Activated naive CD4-positive, alpha-beta T cell treated with anti-CD3 and anti-CD28 coated beads for 36 hours (primary cell): ENCODE measurements at places on chromosomes 1 and 21. TPM values are rescaled to one million over a fixed set of nuclear protein-coding genes. Genes with fewer than 3 reads are reported as not detected.

The LHX8 gene
- total RNA-seq, result not detected

DNA sequence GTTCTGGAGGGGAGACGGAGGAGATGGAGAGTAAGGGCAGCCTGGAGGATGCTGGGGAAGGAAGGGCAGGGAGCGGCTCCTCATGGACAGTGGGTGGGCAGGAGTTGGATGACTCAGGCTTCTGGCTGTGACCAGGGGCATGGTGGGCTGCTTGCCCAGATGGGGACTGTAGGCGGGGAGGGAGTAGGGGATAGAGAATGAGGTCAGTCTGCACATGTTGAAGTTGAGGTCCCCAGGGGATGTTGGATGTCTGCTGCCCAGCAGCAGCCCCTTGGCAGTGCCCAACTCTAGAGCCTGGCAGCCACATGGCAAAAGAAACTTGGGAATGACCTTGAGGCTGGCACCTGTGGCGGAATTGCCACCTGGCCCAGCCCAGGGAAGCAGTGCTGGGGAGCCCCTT lies 6.4 kb downstream of the SELENON start:
- no peak for DNase-seq
- H3K36me3 ChIP-seq, result peaks cover 16% of the 10 kb centered on the region
- H3K27ac ChIP-seq, result no peak overlapping the region

The EBNA1BP2 gene
- total RNA-seq, result 88.0 TPM

DNA sequence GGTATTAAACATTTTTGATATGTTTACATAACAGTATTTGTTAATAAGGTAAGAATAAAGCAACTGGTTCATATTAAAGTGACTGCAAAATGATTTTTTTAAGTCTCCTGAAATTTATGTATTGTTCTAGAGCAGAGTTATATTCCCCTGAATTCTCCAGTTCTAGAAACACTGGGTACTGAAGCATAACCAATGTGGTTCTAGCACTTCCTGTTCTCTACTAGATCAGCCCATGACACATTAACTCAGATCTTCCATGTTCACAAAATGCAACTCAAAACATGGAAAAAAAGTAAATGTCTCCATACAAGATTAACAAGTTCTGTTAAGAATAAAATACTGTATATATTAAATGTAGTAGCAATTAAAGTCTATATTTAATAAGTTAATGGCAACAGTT lies 3.9 kb downstream of the NEGR1 start:
- H3K4me1 ChIP-seq, result peaks cover 17% of the 10 kb centered on the region
- no peak for DNase-seq
- peaks cover 33% of the 10 kb centered on the region for H3K27me3 ChIP-seq
- H3K36me3 ChIP-seq, result no peaks in the 10 kb centered on the region
- H3K27ac ChIP-seq, result no peak overlapping the region
- no peak overlapping the region for H3K4me3 ChIP-seq

The TNN gene
- not detected for total RNA-seq

DNA sequence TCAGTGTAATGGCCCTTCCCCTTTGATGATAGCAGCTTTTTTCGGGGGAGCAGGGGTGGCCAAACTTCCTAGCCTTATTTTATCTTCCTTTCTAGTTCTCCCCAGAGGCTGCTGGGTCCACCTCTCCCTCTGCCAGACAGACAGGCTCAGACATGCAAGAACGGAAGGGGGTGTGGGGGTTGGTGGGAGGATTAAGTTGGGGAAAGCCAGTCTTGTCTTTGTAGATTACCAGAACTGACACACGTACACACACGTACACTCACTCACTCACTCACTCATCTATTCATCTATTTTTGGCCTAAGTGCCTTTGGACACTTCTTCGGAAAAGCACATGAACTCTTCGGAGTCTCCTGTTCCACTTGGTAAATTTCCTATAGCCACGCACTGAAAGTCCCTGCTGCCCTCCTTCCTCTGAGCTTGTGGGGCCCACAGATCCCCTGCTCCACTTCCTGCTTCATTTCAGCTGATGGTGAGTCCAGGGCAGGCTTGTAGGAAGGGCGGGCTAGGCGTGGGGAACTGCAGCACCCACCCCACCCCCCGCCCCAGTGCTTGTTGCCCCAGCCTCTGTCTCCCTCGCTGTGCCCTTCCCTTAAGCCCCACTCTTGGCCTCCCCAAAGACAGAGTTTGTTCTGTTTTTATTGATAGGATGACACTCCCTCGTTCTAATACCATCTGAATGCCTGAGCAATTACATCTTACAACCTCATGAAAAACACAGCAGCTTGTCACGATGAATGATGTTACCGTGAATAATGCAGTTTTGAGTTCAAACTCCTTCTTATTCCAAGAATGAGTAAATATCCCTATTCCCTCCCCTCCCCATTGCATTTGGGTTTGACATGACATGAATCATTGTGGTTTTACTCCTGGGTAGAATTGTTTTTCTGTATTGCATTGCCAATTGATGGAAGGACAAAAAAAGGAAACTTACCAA lies 60.7 kb upstream of the ATP5PO start:
- H3K4me3 ChIP-seq, result peak overlapping the region; percentile 70
- H3K4me1 ChIP-seq, result peaks cover 52% of the 10 kb centered on the region
- DNase-seq, result peak; percentile 83
- H3K36me3 ChIP-seq, result peaks cover 1% of the 10 kb centered on the region
- H3K27me3 ChIP-seq, result no peaks in the 10 kb centered on the region

The LCE6A gene
- not detected for total RNA-seq

The REN gene
- not detected for total RNA-seq

- peaks cover 41% of the 10 kb centered on the region for H3K36me3 ChIP-seq
- no peak overlapping the region for H3K4me3 ChIP-seq
- peaks cover 23% of the 10 kb centered on the region for H3K4me1 ChIP-seq
- H3K27me3 ChIP-seq, result no peaks in the 10 kb centered on the region
- DNase-seq, result no peak
Observed at GRCh38 chr1:161801955-161802354, 35.8 kb downstream of the ATF6 start.

The TMPRSS2 gene
- not detected for total RNA-seq

GRCh38 chr1:204114606-204115005 lies 37.2 kb downstream of the ETNK2 start:
- no peak overlapping the region for H3K4me3 ChIP-seq
- no peaks in the 10 kb centered on the region for H3K4me1 ChIP-seq

DNA sequence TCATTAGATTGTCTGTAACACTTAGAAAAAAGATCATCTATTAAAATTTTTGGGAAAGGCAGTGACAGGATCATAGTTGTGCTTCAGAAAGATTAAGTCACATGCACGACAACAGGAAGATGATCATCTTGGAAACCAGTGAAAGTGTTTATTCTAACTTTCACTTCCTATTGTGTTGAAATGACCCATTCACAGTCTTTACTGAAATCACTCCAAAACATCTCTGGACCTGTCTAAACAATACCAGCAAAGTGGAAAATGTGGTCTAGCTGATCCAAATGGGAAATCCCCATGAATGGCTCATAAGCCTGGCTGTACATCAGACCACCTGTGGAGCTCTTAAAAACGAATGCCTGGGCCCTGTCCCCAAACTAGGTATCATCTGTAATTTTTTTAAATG lies 111.1 kb upstream of the ETV3 start:
- H3K36me3 ChIP-seq, result no peaks in the 10 kb centered on the region
- H3K27ac ChIP-seq, result no peak overlapping the region
- peaks cover 41% of the 10 kb centered on the region for H3K27me3 ChIP-seq
- H3K4me3 ChIP-seq, result no peak overlapping the region
- peaks cover 6% of the 10 kb centered on the region for H3K4me1 ChIP-seq

The SYCP1 gene
- not detected for total RNA-seq

The GNAT2 gene
- 0.50 TPM for total RNA-seq

- no peak for DNase-seq
- no peak overlapping the region for H3K27ac ChIP-seq
- peaks cover 36% of the 10 kb centered on the region for H3K4me1 ChIP-seq
- no peaks in the 10 kb centered on the region for H3K27me3 ChIP-seq
Observed at GRCh38 chr1:116415699-116416533, 42.9 kb downstream of the ATP1A1 start.

The SLAMF7 gene
- total RNA-seq, result 79.9 TPM

DNA sequence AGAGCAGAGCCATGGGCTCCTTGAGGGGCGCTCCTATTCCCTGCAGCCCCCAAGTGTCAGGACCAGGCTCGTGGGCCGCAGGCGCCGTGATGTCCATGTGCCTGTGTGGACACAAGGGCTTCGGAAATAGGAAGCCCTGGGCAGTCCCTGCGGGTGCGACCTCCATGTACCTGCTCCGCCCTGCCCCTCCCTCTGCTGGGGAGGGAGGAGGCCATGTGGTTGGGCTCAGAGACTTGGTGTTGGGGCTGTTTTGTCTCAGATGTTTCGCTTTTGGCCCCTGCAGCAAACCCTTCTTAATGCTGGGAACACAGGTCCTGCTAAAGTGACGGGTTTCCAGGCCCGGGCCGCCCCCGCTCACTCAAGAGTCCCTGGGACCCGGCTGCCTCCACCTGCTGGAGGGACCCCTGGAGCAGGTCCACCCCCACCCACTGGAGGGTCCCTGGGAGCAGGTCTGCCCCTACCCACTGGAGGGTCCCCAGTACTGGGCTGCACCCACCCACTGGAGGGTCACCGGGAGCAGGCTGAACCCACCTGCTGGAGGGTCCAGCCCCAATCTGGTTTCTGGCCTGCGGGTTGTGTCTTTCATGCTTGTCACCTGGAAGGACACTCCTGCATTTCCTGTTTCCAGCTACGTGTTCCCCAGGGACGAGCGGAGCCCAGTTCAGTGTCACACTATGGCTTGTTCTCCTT lies 156.5 kb downstream of the PEX14 start:
- H3K27me3 ChIP-seq, result no peaks in the 10 kb centered on the region
- DNase-seq, result no peak
- no peak overlapping the region for H3K4me3 ChIP-seq
- H3K4me1 ChIP-seq, result no peaks in the 10 kb centered on the region
- no peak overlapping the region for H3K27ac ChIP-seq

The H3-3A gene
- total RNA-seq, result 325 TPM

The SELP gene
- 2.4 TPM for total RNA-seq

GRCh38 chr21:46478910-46479309 lies 20.2 kb downstream of the DIP2A start:
- H3K4me1 ChIP-seq, result peaks cover 37% of the 10 kb centered on the region
- H3K36me3 ChIP-seq, result peaks cover 20% of the 10 kb centered on the region
- no peak overlapping the region for H3K4me3 ChIP-seq
- no peak overlapping the region for H3K27ac ChIP-seq
- H3K27me3 ChIP-seq, result no peaks in the 10 kb centered on the region

GRCh38 chr1:204676043-204676442 lies 9.5 kb downstream of the LRRN2 start:
- no peaks in the 10 kb centered on the region for H3K4me1 ChIP-seq
- DNase-seq, result no peak
- peaks cover 3% of the 10 kb centered on the region for H3K27me3 ChIP-seq

The NTMT2 gene
- total RNA-seq, result not detected

DNA sequence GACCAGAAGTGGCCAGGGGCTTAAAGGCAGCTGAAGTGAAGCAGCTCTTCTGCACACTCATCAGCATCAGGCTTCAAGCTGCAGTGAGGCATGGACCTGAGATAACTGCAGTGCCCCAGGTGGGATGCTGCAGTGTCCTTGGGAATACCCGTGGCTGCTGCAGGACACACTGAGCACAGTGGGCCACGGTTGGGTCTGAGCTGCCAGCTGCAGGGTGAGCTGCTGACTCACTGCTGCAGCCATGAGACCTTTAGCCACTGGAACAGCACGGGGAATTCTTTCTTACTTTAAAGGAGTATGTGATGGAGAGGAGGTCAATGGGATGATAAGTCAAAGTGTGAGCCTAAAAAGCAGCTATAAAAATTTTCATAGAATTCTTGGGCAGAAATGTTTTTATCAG lies 102.1 kb downstream of the XCL2 start:
- no peak overlapping the region for H3K4me3 ChIP-seq
- peaks cover 43% of the 10 kb centered on the region for H3K4me1 ChIP-seq
- H3K27me3 ChIP-seq, result no peaks in the 10 kb centered on the region
- no peak overlapping the region for H3K27ac ChIP-seq
- DNase-seq, result no peak

The CD1D gene
- not detected for total RNA-seq
